ENCODE measurements at places on chromosomes 3 and 15. TPM values are rescaled to one million over a fixed set of nuclear protein-coding genes. Genes with fewer than 3 reads are reported as not detected.

Gene ZNF501
- 4.2 TPM for total RNA-seq

Gene ASB14
- total RNA-seq: not detected

Gene TMEM42
- 17.7 TPM for total RNA-seq

Gene KNL1
- 1.1 TPM for total RNA-seq

Gene LMAN1L
- not detected for total RNA-seq

DNA sequence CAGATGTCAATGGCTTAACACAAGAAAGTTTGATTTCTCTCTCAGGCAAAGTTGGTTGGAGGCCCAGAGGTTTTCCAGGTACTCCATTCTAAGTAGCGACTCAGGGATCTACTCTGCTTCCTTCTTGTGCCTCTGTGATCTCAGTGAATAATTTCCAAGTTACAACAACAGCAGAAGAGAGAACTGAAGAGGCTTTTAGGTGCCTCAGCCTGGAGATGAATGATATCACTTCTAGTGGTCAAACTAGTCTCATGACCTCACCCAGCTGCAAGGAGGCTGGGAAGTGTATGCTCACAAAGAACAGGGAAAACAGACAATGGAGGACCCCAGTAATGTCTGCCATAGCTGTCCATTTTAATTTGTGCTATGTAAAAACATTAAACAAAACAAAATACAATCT is 4.6 kb upstream of the PRICKLE2 start:
- H3K27ac ChIP-seq: no peak overlapping the region
- H3K4me1 ChIP-seq: peaks cover 10% of the 10 kb centered on the region

- H3K27me3 ChIP-seq: no peaks in the 10 kb centered on the region
- peaks cover 2% of the 10 kb centered on the region for H3K4me1 ChIP-seq
- H3K27ac ChIP-seq: peak overlapping the region; percentile 57
- no peak overlapping the region for H3K4me3 ChIP-seq
These were observed 69.6 kb downstream of the SENP2 start for GRCh38 chr3:185655426-185656320.

DNA sequence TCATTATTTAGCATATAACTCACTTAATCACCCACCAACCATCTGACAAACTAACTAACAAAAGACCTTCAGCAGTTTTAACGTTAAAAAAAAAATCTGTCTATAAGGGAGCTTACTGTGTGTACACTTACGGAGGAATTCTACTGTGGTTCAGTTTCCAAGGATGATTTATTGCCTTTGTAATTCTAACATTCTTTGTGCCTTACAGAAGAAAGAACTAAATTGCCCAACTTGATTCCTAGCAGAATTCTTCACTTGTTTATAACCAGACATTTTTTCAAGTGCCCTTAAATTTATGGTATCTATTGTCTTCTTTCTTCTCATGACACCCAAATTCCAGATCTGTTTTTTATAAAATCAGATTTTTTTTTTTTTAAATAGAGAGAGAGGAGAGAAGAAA is 119.7 kb upstream of the IGSF10 start:
- no peak for DNase-seq
- no peak overlapping the region for H3K4me3 ChIP-seq
- H3K4me1 ChIP-seq: no peaks in the 10 kb centered on the region
- H3K27ac ChIP-seq: no peak overlapping the region
- H3K27me3 ChIP-seq: no peaks in the 10 kb centered on the region
- no peaks in the 10 kb centered on the region for H3K36me3 ChIP-seq

- no peak overlapping the region for H3K27ac ChIP-seq
- no peak overlapping the region for H3K4me3 ChIP-seq
- no peak for DNase-seq
- no peaks in the 10 kb centered on the region for H3K4me1 ChIP-seq
These were observed 75.5 kb downstream of the NEDD4 start for GRCh38 chr15:55917881-55918296.

DNA sequence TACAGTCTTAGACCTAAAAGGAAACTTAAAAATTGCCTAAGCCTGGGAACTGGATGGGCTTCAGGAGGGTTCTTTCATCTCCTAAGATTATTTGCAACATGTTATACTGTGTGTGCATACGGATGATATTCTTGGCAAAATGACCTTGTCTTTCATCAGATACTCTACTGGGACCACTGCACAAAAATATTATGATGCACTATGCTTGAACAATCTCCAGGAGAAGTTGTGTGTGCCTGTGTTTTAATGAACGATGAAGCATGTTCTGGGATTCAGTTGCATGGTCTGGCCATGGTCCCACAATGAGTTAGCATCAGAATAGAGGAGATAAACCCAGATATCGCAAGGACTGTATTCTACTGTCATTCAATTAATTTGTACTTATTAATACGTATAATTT is 68.7 kb downstream of the GAP43 start:
- no peaks in the 10 kb centered on the region for H3K4me1 ChIP-seq
- no peak for DNase-seq
- no peaks in the 10 kb centered on the region for H3K36me3 ChIP-seq
- H3K27me3 ChIP-seq: no peaks in the 10 kb centered on the region
- H3K27ac ChIP-seq: no peak overlapping the region
- H3K4me3 ChIP-seq: no peak overlapping the region

DNA sequence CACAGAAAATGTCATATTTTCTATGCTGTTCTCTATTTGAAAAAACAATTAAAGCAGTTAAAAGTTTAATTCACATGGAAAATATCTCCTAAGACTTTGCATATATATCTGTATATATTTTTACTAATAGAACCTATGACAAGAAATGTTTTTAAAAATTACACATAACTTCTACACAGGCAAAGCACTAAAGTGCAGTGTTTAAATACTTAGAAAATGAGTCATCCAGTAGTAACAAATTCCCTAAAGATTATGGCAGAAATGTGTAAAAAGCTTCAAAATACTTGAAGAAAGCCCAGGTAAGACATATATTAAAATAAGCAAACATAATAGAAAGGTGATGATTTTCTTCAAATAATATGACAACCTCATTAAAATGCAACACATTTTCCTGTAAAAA is 236.6 kb downstream of the TBC1D5 start:
- no peaks in the 10 kb centered on the region for H3K36me3 ChIP-seq
- no peak overlapping the region for H3K27ac ChIP-seq
- no peaks in the 10 kb centered on the region for H3K27me3 ChIP-seq
- DNase-seq: no peak

GRCh38 chr3:25583343-25583742 is 81.4 kb downstream of the TOP2B start:
- H3K27me3 ChIP-seq: no peaks in the 10 kb centered on the region
- no peak for DNase-seq
- peaks cover 3% of the 10 kb centered on the region for H3K36me3 ChIP-seq
- H3K27ac ChIP-seq: no peak overlapping the region
- H3K4me1 ChIP-seq: no peaks in the 10 kb centered on the region

DNA sequence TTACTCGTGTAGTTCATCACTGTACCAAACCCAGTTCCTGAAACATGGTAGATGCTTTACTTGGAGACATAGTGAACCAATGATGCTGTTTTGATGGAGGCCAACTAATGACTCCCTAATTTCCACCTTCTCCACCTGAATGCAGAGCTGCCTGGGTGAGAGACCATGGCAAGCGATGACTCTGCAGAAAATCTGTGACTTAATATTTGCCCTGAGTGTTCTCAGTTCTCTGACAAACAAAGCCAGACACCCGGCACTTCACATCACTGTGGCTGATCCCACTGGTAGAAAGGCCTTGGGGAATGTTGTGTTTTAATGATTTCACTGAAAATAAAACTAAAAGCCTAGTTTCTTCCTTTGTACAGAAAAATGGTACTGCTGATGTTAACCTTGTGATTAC is 39.5 kb upstream of the UBE3A start:
- no peak overlapping the region for H3K4me3 ChIP-seq
- no peaks in the 10 kb centered on the region for H3K27me3 ChIP-seq
- H3K36me3 ChIP-seq: no peaks in the 10 kb centered on the region
- no peak for DNase-seq

DNA sequence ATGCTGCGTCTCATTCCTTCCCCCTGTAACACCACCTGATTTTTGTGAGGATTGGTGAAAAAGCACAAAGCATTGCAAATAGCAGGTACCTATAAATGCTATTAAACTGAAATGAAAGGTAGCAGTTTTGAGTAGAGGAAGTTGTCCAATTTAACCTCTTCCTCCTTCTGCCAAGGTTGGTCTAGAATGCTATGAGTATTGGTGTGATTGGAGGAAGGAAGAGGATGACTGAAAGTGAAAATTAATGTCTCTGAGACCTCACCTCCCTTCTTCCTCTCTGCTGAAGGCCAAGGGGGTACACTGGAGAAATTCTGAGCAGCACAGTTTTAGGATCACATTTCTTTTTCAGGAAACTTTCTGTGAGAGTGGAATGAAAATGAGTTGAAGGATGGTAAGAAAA is 94.4 kb downstream of the DTWD1 start:
- H3K36me3 ChIP-seq: no peaks in the 10 kb centered on the region
- no peaks in the 10 kb centered on the region for H3K27me3 ChIP-seq
- H3K4me3 ChIP-seq: no peak overlapping the region
- no peak for DNase-seq

DNA sequence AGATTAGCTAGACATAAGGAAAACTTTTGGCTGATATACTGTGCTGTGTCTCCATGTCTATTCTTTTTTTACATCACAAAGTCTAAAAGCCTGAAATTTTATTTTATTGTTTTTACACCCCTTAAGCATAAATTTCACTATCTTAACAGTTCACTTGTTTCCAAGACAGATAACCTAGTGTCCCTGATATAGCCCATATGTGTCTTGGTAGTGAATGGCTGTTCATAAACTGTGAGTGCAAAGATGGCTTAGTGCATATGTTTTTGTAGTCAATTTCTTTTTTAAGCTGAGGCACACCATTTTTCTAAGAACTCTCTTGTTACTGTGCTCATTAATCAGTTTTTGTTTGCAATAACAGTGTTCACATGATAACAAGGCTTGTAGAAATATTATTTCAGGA is 381.1 kb downstream of the OXSM start:
- no peaks in the 10 kb centered on the region for H3K27me3 ChIP-seq
- no peak overlapping the region for H3K4me3 ChIP-seq
- no peak overlapping the region for H3K27ac ChIP-seq
- no peaks in the 10 kb centered on the region for H3K4me1 ChIP-seq

DNA sequence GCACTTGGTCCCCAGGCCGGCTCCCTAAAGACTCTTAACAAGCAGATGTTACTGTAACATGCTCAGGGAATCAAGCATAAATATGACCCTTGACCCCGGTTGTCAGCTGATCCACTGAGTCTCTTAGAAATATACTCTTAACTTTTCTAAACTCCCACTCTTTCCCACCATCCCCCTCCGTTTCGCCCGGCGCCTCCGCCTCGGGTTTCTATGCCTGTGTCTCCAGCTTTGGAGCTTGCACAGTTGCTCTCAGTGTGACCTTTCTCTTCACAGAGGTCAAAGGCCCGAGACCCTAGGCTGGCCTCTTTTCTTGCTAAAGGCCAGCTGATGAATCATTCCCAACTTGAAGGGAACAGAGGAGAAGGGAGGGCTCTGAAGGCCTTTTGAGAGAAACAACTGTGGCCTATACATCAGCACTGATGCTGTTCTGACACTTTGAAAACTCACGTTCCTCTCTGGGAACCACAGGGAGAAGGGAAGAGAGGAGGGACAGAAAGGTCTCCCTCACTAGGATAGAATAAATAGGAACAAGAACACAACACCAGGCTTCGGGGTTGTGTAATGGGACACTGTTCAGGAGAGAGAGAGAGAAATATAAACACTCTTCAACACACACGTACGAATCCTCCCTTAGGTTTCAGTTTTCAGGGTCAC is 484.5 kb upstream of the NR2F2 start:
- no peaks in the 10 kb centered on the region for H3K4me1 ChIP-seq
- H3K27ac ChIP-seq: peak overlapping the region; percentile 19
- DNase-seq: peak; percentile 92
- no peaks in the 10 kb centered on the region for H3K36me3 ChIP-seq
- H3K4me3 ChIP-seq: no peak overlapping the region

GRCh38 chr3:40078590-40078989 is 230.9 kb upstream of the EIF1B start:
- H3K27me3 ChIP-seq: no peaks in the 10 kb centered on the region
- no peak for DNase-seq
- no peak overlapping the region for H3K4me3 ChIP-seq
- H3K4me1 ChIP-seq: no peaks in the 10 kb centered on the region
- no peaks in the 10 kb centered on the region for H3K36me3 ChIP-seq
- no peak overlapping the region for H3K27ac ChIP-seq

DNA sequence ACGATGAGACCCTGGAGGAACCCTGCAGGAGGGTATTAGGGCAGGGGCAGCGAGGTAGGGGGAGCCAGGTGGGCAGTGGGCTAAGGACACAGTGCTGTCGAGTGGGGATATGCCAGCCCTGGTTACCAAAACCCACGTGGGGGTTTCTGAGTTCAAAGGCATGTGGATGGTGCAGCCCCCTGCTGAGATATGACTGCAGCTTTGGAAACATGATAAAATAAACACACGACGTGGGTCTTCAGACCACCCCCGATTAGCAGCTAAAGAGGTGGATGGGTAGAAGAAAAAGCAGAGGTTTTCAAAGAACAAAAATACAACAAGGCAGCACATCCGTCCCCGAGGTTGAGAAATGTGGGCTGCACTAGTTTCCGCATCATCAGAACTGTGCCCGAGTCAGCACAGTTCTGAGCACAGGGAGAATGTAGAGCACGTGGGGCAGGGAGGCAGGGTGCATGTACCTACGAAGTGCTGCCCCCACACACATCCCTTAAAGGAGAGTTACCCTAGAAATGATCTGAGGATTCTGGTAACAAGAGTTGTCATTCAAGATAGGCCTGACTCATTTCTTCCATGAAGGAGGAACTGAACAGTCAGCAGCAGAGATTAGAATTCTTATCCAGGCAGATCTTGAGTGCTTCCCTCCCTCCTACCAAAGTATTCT is 121.3 kb downstream of the RPLP1 start:
- no peak overlapping the region for H3K4me3 ChIP-seq
- no peaks in the 10 kb centered on the region for H3K36me3 ChIP-seq
- no peaks in the 10 kb centered on the region for H3K4me1 ChIP-seq

DNA sequence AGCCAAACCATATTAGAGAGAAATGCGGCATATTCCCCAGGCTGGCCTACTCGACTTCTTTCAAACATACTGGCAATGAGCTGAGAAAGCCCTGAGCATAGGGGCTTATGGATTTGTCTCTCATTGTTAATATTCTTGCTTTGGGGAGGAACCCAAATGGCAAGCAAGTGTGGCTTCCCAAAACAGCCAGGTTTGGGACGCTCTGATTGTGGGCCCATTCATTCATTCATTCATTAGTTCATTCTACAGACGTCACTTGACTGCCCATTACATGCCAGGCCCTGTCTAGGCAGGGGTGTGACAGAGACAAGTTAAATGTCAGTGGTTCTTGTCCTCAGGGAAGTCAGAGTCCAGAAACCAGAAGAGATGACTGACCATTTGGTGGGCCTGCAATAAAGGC is 77.4 kb upstream of the THBS1 start:
- H3K27ac ChIP-seq: no peak overlapping the region
- peaks cover 2% of the 10 kb centered on the region for H3K4me1 ChIP-seq
- no peak for DNase-seq
- no peaks in the 10 kb centered on the region for H3K27me3 ChIP-seq
- no peak overlapping the region for H3K4me3 ChIP-seq
- H3K36me3 ChIP-seq: no peaks in the 10 kb centered on the region

- no peak overlapping the region for H3K4me3 ChIP-seq
- DNase-seq: no peak
- no peak overlapping the region for H3K27ac ChIP-seq
- no peaks in the 10 kb centered on the region for H3K27me3 ChIP-seq
These were observed 470.2 kb upstream of the AGTR1 start for GRCh38 chr3:148227534-148227933.

All from kidney (tissue), 22 donors.